Uterus (tissue), 4 donors: ENCODE measurements at places on chromosomes 13 and 19. TPM values are rescaled to one million over a fixed set of nuclear protein-coding genes. Genes with fewer than 3 reads are reported as not detected.

- no peak for DNase-seq
Measured at GRCh38 chr19:53140351-53140750, 7.6 kb upstream of the ZNF415 start.

GRCh38 chr13:109529964-109530363 lies 256.4 kb downstream of the IRS2 start:
- DNase-seq = no peak

GRCh38 chr19:2820112-2820702 lies 539 bp downstream of the ZNF554 start:
- peak; percentile 26 for DNase-seq

- DNase-seq = peak; percentile 48
Measured at GRCh38 chr19:7507884-7508283, 8.0 kb upstream of the ZNF358 start.

DNA sequence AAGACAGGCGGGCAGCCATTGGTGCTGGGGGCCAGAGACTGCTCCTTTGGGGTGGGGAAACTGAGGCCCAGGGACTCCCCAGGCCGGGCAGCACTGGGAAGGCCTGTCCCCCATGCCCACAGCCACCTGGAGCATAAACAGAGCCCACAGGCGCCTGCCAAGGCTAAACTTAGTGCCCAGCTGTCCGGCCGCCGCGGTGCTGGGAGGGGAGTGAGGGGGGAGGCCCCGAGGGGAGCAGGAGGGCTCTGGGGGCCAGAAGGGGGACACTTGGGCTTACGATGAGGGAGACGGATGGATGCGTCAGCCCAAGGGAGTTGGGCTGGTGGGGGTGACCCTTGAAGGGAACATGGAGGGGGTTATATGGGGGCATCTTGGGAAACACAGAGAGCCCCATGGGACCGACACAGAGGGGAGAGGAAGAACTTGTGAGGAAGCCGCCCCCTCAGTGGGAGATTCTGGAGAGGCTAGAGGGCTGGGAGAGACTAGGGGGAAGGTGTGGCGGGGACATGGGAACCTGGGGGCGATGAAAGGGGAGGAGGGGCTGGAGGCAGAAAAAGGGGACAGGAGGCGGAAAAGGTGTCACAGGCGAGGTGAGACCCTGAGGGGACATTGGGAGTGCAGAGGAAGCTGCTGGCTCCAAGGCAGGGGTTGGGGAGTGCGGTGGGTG lies 2.2 kb downstream of the CERS1 start:
- DNase-seq = no peak

DNA sequence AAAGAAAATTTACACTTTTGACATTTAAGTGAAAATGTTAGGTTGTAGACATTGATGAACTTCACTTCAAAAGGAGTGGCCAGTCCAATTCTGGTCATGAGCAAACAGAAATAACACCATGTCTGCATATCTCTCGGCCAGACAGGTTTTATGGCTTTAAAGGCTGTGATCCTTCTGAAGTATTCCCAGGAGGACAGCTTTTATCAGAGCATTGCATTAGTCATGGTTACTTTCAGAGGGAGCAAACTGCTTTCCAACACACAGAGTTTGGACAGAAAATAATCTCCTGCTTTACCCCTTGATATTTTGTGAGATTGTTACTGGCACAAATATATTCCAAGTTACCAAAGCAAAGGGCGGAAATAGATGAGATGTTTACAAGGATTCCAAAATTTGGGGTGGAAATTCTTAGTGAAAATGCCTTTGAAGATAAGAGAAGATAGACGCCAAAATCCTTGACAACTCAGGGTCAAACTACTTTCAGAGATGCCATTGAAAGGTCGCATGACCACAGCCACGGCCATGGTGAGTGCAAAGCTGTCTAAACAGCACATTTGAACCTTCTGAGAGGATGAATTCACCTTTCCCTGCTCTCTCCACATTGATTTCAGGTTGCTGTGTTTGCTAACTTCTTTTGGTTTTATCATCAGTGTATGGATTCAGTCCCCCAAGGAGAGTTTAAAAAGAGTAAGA lies 584.5 kb upstream of the SGCG start:
- DNase-seq = no peak

GRCh38 chr13:100611678-100612492 lies 23.3 kb upstream of the GGACT start:
- DNase-seq = no peak

Gene EMP3
- 147 TPM for total RNA-seq

Gene BRSK1
- 12.0 TPM for total RNA-seq
